ENCODE measurements at places on chromosomes 5 and 9.

GRCh38 chr9:83138422-83139135 is 75.6 kb upstream of the RASEF start:
- DNase-seq, result no peak

DNA sequence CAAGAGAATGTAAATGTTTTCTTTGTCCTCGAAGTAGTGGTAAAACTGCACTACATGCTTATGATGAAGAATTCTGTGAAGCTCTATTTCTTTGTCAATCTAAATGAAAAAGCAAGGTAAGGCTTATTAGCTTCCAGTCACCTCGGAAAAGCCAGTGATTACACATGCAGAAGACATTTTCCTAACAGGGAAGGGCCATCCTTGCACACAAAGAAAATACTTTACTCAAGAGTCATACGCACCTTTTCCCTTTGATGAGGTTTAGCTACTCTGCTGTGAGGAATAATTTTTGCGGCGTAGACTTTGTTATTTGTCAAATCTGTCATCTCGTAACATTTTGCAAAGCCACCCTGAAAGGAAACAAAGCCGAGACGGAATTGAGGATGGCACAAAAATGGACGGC is 1.1 kb downstream of the PLK2 start:
- DNase-seq, result no peak

DNA sequence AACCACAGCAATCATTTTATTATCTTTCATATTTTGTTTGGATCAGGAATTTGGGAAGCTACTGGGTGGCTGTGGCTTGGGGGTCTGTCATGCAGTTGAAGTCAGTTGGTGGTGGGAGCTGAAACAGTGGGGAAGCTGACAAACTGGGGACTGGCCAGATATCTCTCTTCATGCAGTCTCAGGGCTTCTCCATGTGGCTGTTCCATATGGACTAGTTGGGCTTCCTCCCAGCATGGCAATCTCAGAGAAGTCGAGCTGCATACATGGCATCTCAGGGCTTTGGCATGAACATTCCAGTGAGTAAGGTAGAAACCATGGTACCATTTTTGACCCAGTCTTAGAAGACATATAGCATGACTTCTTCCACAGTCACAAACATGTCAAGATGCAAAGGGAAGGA is 274.8 kb downstream of the ENC1 start:
- DNase-seq, result no peak

GRCh38 chr9:136225366-136225747 is 20.3 kb downstream of the QSOX2 start:
- DNase-seq, result no peak

DNA sequence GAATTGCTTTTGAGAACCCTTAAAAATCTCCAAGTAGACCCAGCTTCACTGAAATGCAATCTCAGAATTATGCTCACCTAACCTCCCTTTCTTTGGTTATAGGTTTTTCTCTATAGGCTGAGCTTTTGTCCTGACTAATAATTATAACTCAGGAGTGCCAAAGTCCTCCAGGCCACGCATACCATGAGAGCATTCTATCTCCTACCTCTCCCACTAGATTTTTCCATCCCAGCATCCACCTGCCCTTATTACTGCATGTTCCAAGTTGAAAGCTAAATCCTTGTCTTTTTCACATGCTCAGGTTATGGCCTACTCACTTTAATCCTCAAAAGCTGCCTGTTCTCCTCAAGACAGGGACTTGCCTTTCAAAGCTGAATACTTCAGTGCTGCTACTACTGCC is 22.1 kb downstream of the ZNF346 start:
- no peak for DNase-seq

All from right lobe of liver (tissue), 6 donors.